ENCODE measurements at places on chromosomes 5 and 9. TPM values are rescaled to one million over a fixed set of nuclear protein-coding genes. Genes with fewer than 3 reads are reported as not detected.

- DNase-seq, result no peak
- H3K4me1 ChIP-seq, result peaks cover 6% of the 10 kb centered on the region
- no peak overlapping the region for H3K4me3 ChIP-seq
- H3K27ac ChIP-seq, result peak overlapping the region; percentile 79
- no peaks in the 10 kb centered on the region for H3K27me3 ChIP-seq
Observed at GRCh38 chr5:10303699-10304170, 4.0 kb downstream of the CMBL start.

- peaks cover 19% of the 10 kb centered on the region for H3K36me3 ChIP-seq
- H3K4me1 ChIP-seq, result no peaks in the 10 kb centered on the region
- H3K4me3 ChIP-seq, result no peak overlapping the region
- no peak for DNase-seq
Observed at GRCh38 chr9:128910906-128911305, 9.9 kb upstream of the PHYHD1 start.

GRCh38 chr9:33429256-33429985 lies 18.0 kb downstream of the AQP3 start:
- no peaks in the 10 kb centered on the region for H3K27me3 ChIP-seq
- no peaks in the 10 kb centered on the region for H3K4me1 ChIP-seq
- no peak for DNase-seq
- no peak overlapping the region for H3K4me3 ChIP-seq
- H3K36me3 ChIP-seq, result no peaks in the 10 kb centered on the region

DNA sequence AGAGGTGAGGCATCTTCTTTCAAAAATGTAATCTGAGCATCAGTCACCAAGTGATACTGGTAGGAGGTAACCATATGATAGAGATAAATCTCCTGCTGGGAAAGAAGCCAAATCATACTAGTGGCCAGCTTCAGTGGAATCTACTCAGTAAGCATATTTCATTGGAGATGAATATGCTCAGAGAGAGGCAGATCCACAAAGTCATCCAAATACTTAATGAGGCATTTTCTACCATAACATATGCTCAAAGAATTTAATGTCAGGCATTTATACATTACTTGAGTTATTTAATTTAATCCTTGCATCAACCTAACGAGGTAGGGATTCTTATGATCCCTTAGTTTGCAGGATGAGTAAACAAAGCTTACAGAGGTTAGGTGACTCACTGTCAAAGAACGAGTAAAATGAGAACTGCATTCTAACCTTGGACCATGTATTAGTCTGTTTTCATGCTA lies 50.9 kb upstream of the DMRTA1 start:
- H3K27me3 ChIP-seq, result no peaks in the 10 kb centered on the region
- no peak overlapping the region for H3K27ac ChIP-seq
- no peaks in the 10 kb centered on the region for H3K36me3 ChIP-seq
- no peaks in the 10 kb centered on the region for H3K4me1 ChIP-seq

- DNase-seq, result no peak
- no peak overlapping the region for H3K27ac ChIP-seq
- H3K36me3 ChIP-seq, result no peaks in the 10 kb centered on the region
- no peaks in the 10 kb centered on the region for H3K27me3 ChIP-seq
- H3K4me3 ChIP-seq, result no peak overlapping the region
Observed at GRCh38 chr5:37789991-37790390, 49.9 kb downstream of the GDNF start.

DNA sequence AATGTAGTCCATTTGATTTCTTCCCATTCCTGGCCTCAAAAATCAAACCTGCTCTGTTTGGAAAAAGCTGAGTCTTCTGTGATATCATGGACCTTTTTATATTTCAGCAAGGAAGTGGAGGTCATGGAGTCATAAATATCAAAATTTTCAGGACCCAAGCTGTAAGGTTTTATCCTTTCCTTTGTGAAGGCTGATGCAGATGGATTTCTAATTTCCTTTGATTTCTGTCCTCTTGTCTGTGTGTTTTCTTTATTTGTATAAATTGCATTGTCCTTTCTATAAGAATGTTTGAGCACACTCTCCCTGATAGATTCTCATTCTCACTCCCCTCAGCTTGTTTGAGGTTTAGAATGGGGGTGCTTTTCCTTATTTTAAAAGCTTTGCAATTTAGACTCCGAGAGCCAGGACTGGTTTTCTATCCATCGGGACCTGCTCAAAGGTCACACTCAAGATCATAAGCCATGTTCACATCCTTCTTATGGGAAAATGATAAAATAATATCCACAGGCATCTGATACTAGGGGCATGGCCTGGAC lies 127.4 kb upstream of the TMEM161B start:
- no peak overlapping the region for H3K4me3 ChIP-seq
- no peak for DNase-seq
- H3K27ac ChIP-seq, result no peak overlapping the region
- no peaks in the 10 kb centered on the region for H3K36me3 ChIP-seq

DNA sequence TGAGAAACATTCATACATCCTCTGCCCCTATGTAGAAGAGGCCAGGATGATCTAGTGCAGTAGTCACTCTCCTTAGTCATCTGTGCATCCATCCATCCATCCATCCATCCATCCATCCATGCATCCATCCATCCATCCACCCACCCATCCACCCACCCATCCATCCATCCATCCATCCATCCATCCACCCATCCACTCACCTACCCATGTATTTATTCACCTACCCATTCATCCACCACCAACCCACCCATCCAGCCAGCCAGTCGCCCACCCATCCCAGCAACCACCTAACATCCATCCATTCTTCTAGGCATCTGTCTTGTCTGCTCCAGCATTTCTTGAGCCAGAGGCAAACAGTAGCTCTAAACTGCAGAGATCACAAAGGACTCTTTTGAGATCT lies 87.1 kb downstream of the MSX2 start:
- DNase-seq, result no peak
- H3K27me3 ChIP-seq, result no peaks in the 10 kb centered on the region
- H3K27ac ChIP-seq, result no peak overlapping the region
- H3K4me1 ChIP-seq, result no peaks in the 10 kb centered on the region
- H3K36me3 ChIP-seq, result no peaks in the 10 kb centered on the region

DNA sequence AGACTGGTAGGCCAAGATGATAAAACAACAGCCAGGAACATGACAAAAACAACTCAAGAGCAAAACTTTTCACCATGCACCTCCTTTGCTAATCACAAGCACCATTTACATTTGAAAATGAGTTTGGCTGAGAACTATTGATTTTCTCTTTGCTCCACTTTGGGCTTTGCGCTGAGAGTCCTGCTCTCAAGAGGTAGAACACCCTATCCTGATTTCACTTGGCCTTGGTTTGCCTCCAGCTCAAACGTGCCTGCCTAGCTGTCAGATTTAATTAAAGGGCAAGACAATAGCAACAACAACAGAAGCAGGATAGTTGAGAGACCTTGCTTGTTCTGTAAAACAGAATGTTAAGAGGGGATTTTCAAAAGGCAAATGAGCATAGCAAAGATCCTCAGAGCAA lies 128.2 kb upstream of the ASTN2 start:
- DNase-seq, result no peak
- H3K27ac ChIP-seq, result no peak overlapping the region
- H3K27me3 ChIP-seq, result no peaks in the 10 kb centered on the region
- no peak overlapping the region for H3K4me3 ChIP-seq

DNA sequence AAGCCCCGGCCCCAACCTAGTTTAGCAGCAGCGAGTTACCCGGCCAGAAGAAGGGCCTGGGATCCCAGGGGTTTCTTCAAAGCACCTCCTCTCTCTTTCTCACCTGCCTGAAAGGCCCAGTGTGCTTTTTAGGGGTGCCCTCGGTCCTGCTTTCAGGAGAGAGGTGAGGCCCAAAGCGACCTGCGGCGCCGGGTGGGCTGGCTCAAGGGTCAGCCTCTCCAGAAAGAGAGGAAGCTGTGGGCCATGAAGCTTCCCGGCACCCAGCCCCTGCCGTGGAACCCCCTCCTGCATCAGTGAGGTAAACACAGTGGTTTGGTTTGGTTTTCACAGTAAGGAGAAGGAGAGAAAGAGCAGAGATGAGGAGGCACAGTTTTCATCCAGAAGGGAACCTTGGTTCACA lies 4.3 kb downstream of the FOXB2 start:
- H3K4me1 ChIP-seq, result no peaks in the 10 kb centered on the region
- H3K27me3 ChIP-seq, result peaks cover 60% of the 10 kb centered on the region
- H3K36me3 ChIP-seq, result no peaks in the 10 kb centered on the region

DNA sequence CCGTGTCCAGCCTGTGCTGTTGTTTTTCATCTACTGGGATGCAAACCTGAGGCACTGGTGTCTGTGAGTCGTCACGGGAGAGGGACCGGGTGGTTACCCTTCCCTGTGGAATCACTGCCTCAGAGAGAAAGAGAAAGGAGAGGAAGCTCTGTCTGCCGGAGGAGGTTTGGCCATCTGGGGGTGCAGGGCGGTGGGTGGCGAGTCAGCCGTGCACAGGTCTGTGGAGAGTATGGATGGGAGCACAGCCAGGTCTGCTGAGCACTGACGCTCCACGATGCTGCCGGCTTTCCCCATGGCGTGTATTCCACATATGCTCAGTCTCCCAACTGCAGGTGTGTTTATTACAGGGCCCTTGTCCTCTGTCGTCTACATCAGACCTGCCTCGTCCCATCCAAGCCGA lies 395.2 kb upstream of the IRX4 start:
- no peak for DNase-seq
- no peak overlapping the region for H3K27ac ChIP-seq
- H3K4me3 ChIP-seq, result no peak overlapping the region
- H3K27me3 ChIP-seq, result no peaks in the 10 kb centered on the region

DNA sequence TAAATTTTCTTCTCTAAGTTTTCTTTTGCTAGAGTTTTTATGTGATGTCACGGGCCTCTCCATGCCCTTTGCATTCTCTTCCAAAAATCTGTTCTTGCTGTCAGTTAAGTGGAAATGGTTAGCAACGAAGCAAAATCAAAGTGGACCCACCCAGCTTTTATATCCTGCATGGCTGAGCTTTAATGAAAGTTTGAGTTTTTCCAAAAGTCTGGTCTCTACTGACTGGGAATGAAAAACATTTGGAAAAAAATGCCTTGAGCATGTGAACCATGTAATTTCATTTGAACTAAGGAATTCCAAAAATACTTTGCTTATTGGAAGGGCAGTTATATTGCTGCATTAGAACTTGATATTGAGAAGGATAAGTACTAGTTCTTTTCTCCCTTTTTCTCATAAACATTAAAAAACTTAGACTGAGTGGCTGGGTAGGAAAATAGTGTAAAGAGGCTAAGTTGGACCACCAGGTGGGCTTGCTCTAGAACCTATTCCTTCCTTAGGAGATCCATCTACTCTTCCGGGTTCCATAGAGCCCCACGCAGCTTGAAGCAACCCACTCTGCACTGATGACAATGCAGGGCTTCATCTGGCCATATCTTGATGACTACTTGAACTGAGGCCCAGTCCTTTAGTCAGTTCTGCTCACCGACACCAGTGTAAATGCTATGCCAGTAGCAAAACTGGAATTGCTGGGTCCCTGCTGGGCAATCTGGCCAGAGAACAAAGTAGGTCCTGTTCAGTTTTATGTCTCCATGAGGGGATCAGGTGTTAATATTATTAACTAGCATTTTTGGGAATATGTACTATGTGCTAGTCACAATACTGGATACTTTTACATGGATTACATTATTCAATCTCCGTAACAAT lies 17.4 kb upstream of the RIC1 start:
- H3K4me3 ChIP-seq, result no peak overlapping the region
- H3K27me3 ChIP-seq, result no peaks in the 10 kb centered on the region
- H3K27ac ChIP-seq, result no peak overlapping the region
- no peaks in the 10 kb centered on the region for H3K4me1 ChIP-seq

DNA sequence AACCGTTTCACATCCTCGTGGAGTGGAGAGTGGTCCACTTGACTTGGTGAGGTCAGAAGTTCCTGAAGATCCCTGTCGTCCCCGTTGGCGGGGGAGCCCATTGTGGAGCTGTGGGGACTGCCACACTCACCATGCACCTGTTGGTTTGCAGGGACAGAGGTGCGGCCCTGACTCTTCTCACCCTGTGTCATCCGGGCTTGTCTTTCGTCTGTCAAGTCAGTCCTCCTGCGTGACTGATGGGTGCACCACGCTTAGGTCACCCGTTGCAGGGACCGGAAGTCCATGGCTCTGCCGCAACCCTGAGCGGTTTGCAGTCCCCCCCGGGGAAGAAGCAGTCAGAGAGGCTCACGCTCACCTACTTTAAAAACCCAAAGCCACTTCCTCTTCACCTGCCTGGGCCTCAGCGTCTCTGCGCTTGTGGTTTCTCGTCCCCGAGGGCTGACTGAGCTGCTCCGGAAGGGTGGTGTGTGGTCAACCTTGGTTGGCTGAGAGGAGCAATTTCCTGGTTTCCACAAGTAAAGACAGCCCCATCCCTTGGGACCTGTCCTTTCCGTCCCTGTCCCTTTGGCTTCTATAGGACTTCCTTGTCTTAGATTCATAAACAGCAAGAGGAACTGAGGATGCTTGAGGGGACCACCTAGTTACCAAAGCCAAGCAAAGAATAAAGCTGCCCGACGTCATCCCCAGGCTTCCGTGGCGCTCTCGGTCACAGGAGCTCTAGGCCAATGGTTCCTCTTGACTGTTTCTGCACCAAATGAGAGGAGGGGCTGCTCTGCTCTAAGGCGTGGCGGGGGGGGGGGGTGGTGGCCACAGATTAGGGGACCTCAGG lies 53.2 kb downstream of the USP20 start:
- no peak overlapping the region for H3K4me3 ChIP-seq
- H3K27ac ChIP-seq, result peak overlapping the region; percentile 81
- H3K4me1 ChIP-seq, result peaks cover 11% of the 10 kb centered on the region
- DNase-seq, result peak; percentile 51

GRCh38 chr5:149817539-149818060 lies 87.5 kb downstream of the PPARGC1B start:
- H3K4me1 ChIP-seq, result no peaks in the 10 kb centered on the region
- H3K27ac ChIP-seq, result no peak overlapping the region
- DNase-seq, result no peak

DNA sequence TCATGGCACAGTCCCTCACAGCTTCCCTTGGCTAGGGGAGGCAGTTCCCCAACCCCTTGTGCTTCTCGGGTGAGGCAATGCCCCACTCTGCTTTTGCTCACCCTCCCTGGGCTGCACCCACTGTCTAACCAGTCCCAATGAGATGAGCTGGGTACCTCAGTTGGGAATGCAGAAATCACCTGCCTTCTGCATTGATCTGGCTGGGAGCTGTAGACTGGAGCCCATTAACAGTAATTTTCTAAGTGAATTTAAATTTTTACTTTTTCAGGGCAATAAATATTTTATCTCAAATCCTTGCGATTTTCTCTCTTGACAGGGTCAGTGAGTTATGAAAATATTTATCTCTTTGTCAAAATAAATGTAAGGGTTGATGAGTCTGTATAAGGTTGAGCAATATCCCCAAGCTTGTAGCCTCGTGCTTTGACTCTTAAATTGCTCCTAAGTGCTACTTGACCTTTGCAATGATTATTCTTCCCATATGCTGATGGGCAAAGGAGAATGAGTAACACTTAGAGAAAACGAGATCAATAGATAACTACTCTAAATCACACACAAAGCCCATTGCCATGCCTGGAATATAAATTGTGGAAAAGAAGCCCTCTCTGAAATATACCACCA lies 82.1 kb upstream of the MOCS2 start:
- H3K4me3 ChIP-seq, result no peak overlapping the region
- H3K36me3 ChIP-seq, result no peaks in the 10 kb centered on the region
- no peak overlapping the region for H3K27ac ChIP-seq
- H3K27me3 ChIP-seq, result no peaks in the 10 kb centered on the region
- no peaks in the 10 kb centered on the region for H3K4me1 ChIP-seq
- DNase-seq, result no peak

Gene TERT
- total RNA-seq, result 13.7 TPM

Gene ADRB2
- total RNA-seq, result 0.94 TPM

Gene DOK3
- 8.9 TPM for total RNA-seq

Gene SH3TC2
- total RNA-seq, result 2.5 TPM

Gene FCN2
- total RNA-seq, result not detected

Gene ARL14EPL
- not detected for total RNA-seq

Gene PCA3
- total RNA-seq, result not detected
